ENCODE measurements at places on chromosomes 1 and 21.
A peak's percentile ranks its signal among the peaks of the same experiment; 100 is the strongest.

DNA sequence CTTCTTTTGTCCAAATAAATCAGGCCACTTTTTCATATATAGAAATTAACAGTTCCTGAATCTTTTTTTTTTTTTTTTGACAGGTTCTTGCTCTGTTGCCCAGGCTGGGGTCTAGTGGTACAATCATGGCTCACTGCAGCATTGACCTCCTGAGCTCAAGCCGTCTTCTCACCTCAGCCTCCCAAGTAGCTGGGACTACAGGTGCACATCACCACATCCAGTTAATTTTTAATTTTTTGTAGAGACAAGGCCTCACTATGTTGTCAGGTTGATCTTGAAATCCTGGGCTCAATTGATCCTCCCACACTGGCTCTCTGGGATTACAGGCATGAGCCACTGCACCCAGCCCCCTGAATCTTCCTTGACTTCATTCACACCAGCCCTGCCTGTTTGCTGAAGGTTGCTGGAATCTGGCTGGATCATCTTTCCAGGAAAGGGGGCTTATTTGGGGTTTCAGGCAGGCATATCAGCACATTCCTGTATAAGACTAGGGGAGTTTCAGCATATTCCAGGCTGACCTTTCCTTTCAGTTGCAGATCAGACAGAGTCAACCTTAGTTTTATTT lies 78.2 kb upstream of the ARHGAP29 start:
- DNase-seq = no peak
- H3K27me3 ChIP-seq = no peaks in the 10 kb centered on the region
- H3K36me3 ChIP-seq = no peaks in the 10 kb centered on the region
- H3K27ac ChIP-seq = peak overlapping the region; percentile 4

DNA sequence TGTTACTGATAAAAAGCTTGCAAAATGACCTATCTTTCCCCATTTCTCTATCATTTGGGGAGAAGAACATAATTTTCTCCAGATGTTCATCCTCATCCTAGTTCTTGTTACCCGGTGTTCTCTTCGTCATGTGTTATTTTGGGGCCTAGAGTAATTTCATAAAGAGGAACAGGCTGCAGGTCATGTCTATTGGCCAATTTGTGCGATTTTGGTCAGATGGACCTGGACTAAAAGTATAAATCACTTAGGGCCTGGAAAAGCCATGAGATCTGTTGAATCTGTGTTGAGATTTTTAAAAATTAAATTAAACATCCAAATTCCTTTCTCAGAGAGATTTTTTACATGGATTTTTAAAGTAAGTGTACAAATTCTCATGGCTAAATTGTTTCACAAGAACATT lies 241.3 kb upstream of the PLXNA2 start:
- no peaks in the 10 kb centered on the region for H3K27me3 ChIP-seq
- H3K4me3 ChIP-seq = no peak overlapping the region
- H3K4me1 ChIP-seq = no peaks in the 10 kb centered on the region
- H3K27ac ChIP-seq = no peak overlapping the region

- DNase-seq = no peak
- H3K4me1 ChIP-seq = no peaks in the 10 kb centered on the region
- H3K4me3 ChIP-seq = no peak overlapping the region
- no peaks in the 10 kb centered on the region for H3K36me3 ChIP-seq
- H3K27ac ChIP-seq = no peak overlapping the region
- H3K27me3 ChIP-seq = no peaks in the 10 kb centered on the region
These were observed 157.1 kb downstream of the PTPRU start for GRCh38 chr1:29393451-29393826.

GRCh38 chr21:46420241-46421190 lies 38.2 kb upstream of the DIP2A start:
- no peak overlapping the region for H3K27ac ChIP-seq
- H3K4me1 ChIP-seq = no peaks in the 10 kb centered on the region
- no peaks in the 10 kb centered on the region for H3K36me3 ChIP-seq
- no peak overlapping the region for H3K4me3 ChIP-seq

GRCh38 chr1:239417221-239417620 lies 30.9 kb downstream of the CHRM3 start:
- no peaks in the 10 kb centered on the region for H3K4me1 ChIP-seq
- no peak for DNase-seq
- no peaks in the 10 kb centered on the region for H3K36me3 ChIP-seq
- no peaks in the 10 kb centered on the region for H3K27me3 ChIP-seq
- no peak overlapping the region for H3K4me3 ChIP-seq
- H3K27ac ChIP-seq = no peak overlapping the region

GRCh38 chr1:228691926-228692325 lies 43.4 kb upstream of the RHOU start:
- no peaks in the 10 kb centered on the region for H3K36me3 ChIP-seq
- H3K4me3 ChIP-seq = no peak overlapping the region
- peak; percentile 68 for DNase-seq

GRCh38 chr21:41895643-41896493 lies 16.7 kb upstream of the PRDM15 start:
- H3K27me3 ChIP-seq = no peaks in the 10 kb centered on the region
- H3K4me1 ChIP-seq = peaks cover 12% of the 10 kb centered on the region
- no peak overlapping the region for H3K4me3 ChIP-seq
- no peaks in the 10 kb centered on the region for H3K36me3 ChIP-seq

- H3K36me3 ChIP-seq = no peaks in the 10 kb centered on the region
- no peak overlapping the region for H3K4me3 ChIP-seq
- no peak overlapping the region for H3K27ac ChIP-seq
- no peaks in the 10 kb centered on the region for H3K27me3 ChIP-seq
- no peak for DNase-seq
These were observed 2.7 kb downstream of the PER3 start for GRCh38 chr1:7786795-7787194.

DNA sequence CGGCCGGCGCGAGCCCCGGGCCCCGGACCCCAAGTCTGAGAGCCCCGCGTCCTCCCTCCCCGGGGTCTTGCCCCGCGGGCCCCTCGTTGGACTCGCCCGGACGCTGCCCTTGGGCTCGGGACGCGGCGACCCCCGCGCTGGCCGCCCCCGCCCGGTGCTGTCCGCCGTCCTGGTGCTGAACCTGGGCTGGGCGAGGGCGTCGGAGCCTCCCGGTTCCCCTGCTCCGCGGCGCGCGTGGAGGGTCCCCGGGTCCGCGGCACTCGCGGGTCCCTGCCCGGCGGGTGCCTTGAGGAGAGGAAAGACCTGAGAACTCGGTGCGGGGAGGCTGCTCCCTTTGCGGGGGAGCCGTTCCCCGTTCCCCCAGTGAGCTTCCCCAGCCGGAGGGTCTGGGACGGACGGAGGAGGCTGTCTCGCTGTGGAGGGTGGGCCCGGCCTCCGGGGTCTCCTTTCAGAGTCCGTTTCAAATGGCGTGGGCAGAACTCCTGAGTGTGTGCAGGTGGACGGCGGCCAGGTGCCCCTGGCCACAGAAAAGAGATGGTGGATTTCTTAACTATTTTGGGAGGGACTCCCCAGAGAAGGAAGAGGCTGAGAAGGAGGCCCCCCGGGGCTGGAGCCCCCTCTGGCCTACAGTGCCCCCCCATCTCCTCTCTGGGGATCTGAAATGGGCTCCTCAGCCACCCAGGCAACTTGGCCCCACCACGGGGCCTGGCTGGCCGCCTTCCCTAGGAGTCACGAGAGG lies 595 bp downstream of the GABRD start:
- H3K27ac ChIP-seq = no peak overlapping the region
- peaks cover 3% of the 10 kb centered on the region for H3K4me1 ChIP-seq
- no peaks in the 10 kb centered on the region for H3K36me3 ChIP-seq
- H3K27me3 ChIP-seq = peaks cover 67% of the 10 kb centered on the region

- no peak overlapping the region for H3K27ac ChIP-seq
- DNase-seq = no peak
- H3K4me3 ChIP-seq = no peak overlapping the region
- no peaks in the 10 kb centered on the region for H3K27me3 ChIP-seq
- peaks cover 5% of the 10 kb centered on the region for H3K4me1 ChIP-seq
These were observed 23.1 kb downstream of the TNN start for GRCh38 chr1:175090780-175091179.

GRCh38 chr1:84116558-84116957 lies 27.5 kb upstream of the PRKACB start:
- H3K27me3 ChIP-seq = no peaks in the 10 kb centered on the region
- no peaks in the 10 kb centered on the region for H3K36me3 ChIP-seq
- DNase-seq = no peak
- no peak overlapping the region for H3K4me3 ChIP-seq

GRCh38 chr1:74964508-74965102 lies 169.6 kb upstream of the LHX8 start:
- no peak overlapping the region for H3K27ac ChIP-seq
- H3K27me3 ChIP-seq = no peaks in the 10 kb centered on the region

DNA sequence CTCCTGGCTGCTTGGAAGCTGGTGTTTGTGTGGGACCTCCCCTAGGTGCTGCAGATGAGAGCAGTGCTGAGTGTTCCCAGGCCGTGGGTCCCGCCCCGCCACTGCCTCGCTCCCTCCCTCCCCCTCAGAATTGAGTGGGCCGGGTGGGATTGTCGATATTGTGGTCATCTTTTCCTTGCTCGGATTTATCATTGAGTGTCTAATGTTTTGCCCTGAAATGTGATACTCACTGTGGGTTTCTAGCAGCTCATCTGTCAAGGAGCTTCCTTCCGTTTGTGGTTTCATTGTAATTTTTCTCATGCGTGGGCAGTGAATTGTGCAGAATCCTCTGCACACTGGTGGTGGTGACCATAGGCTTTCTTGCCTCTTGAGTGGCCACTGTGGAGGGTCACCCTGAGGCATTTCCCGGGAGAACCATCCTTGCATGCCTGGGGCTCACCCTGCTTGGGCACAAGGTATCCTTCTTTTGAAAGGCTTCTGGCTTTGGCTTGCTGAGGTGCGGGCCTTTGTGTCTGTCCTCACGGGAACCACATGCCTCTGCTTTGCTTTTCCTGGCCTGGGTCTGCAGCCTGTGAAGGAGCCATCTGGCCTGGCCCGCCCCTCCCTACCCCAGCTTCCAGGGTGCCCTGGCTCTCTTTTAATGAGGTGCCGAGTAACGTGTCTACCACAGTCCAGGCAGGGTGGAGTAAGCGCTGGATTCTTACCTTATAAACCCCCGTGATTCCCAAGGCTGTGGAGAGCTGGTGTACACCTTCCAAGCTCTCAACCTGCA lies 25.6 kb downstream of the SLX9 start:
- no peak overlapping the region for H3K27ac ChIP-seq
- peaks cover 8% of the 10 kb centered on the region for H3K4me1 ChIP-seq
- DNase-seq = no peak
- no peak overlapping the region for H3K4me3 ChIP-seq

DNA sequence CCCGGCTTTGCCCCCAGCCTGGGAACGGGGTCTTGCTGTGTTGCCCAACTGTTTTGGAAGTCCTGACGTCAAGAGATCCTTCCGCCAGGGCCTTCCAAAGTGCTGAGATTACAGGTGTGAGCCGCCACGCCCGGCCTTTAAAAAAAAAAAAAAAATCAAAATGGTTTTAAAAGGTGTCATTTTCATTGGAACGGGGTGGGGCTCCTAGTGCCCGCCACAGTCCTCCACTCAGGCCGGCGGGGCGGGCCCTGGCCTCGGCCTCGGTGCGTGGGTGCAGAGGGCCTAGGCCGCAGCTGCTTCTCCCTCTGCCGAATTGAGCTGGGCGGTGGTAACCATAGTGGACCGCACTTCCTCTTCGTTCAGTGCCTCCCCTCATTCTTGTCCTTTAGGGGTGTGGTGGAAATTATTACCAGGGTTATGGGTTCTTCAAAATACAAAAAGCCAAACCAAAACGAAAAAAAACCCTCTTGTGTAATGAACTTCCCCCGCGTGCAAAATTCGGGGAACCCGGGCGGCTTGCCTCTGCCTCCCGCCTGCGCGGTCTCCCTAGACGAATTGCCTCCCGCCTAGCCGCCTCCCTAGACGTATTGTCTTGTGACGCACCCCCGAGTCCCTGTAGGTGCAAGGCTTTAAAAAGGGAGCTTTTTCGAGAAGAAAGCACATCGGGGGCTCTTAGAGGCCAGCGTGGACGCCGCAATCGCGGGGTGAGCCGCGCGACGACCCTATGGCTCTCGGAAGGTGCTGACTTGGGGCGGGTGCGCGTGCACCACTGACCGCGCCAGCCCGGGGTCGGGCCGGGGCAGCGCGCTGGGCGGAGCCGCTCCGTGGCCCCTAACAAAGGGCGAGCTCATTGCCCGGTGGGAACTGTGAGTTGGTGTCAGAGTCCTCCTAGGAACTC lies 10.5 kb upstream of the SPEN start:
- H3K4me1 ChIP-seq = peaks cover 7% of the 10 kb centered on the region
- no peak overlapping the region for H3K4me3 ChIP-seq
- H3K36me3 ChIP-seq = no peaks in the 10 kb centered on the region
- peak overlapping the region; percentile 97 for H3K27ac ChIP-seq

GRCh38 chr1:188652678-188653077 lies 1823.9 kb downstream of the PLA2G4A start:
- H3K4me3 ChIP-seq = no peak overlapping the region
- no peaks in the 10 kb centered on the region for H3K27me3 ChIP-seq
- no peaks in the 10 kb centered on the region for H3K4me1 ChIP-seq
- no peak overlapping the region for H3K27ac ChIP-seq
- H3K36me3 ChIP-seq = no peaks in the 10 kb centered on the region
- no peak for DNase-seq

DNA sequence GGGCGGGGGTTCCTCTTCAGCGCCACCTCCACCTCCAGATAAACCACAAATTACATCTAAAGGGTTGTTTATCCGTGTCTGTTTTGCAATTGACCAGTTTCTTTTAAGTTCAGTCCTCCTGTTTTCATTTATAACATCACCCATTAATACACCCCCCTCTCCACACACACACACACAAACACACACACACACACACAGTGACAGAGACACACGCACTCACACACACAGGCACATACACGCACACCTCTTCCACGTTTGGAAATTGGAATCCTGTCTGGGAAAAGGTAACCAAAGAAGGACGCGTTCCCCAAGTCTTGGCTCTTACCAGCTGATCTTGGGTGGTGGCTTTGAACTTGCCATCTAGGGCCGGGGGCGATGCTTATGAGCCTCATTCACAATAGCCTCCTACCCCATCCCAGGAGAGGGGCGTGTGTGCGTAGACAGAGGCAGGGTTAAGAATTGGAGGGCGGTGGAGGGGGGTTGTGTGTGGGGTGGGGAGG lies 442 bp upstream of the CSMD2 start:
- peaks cover 96% of the 10 kb centered on the region for H3K27me3 ChIP-seq
- DNase-seq = no peak
- H3K4me1 ChIP-seq = peaks cover 20% of the 10 kb centered on the region
- no peak overlapping the region for H3K27ac ChIP-seq
- H3K4me3 ChIP-seq = peak overlapping the region; percentile 33

- no peaks in the 10 kb centered on the region for H3K4me1 ChIP-seq
- DNase-seq = no peak
- H3K27me3 ChIP-seq = no peaks in the 10 kb centered on the region
- no peak overlapping the region for H3K27ac ChIP-seq
These were observed 448.0 kb downstream of the LRRIQ3 start for GRCh38 chr1:73749996-73750395.

- no peak overlapping the region for H3K4me3 ChIP-seq
- H3K36me3 ChIP-seq = no peaks in the 10 kb centered on the region
- no peaks in the 10 kb centered on the region for H3K27me3 ChIP-seq
These were observed 49.3 kb upstream of the PSEN2 start for GRCh38 chr1:226820941-226821718.

DNA sequence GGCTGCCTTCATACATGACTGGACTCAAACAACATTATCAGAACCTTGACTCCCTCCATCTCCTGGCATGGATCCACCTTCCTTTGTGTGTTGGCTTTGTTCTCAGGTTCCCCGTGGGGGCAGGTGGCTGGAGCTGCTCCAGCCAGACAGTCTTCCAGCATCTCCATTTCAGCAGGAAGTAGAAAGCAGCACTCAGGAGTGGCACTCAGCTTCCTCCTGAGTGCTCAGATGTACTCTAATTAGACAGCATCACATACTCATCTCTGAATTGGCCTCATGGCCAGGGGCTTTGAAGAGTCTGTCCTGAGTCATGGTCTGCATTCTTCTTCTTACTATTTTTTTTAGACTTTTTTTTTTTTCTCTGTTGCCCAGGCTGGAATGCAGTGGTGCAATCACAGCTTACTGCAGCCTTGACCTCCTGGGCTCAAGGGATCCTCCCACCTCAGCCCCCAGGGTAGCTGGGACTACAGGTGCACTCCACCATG lies 27.9 kb downstream of the OVAAL start:
- peak; percentile 43 for DNase-seq
- peak overlapping the region; percentile 51 for H3K27ac ChIP-seq
- H3K4me3 ChIP-seq = no peak overlapping the region
- no peaks in the 10 kb centered on the region for H3K27me3 ChIP-seq
- H3K36me3 ChIP-seq = no peaks in the 10 kb centered on the region
